ENCODE measurements at places on chromosomes 6 and 20. TPM values are rescaled to one million over a fixed set of nuclear protein-coding genes. Genes with fewer than 3 reads are reported as not detected.
A peak's percentile ranks its signal among the peaks of the same experiment; 100 is the strongest.

DNA sequence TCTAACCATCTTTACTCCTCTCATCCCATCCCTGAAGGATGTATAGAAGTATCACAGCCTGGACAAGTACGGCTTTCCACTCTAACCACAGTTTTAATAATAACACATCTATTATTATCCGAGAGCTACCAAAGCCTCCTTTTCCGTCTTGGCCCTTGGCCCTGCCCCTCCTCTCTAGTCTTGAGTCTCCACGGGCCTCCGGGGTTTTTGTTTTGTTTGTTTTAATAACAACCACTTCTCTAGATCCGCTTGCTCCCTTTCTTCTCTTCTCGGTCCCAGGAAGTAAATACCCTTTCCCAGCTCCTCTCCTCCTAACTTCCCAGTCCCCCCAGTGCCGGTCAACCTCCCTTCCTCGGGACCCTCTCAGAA, 661 bp downstream of the LCA5 start:
- no peak for DNase-seq

GRCh38 chr20:3820901-3821727, 767 bp downstream of the AP5S1 start:
- no peak for DNase-seq

Gene SAMD10
- 17.2 TPM for total RNA-seq

- DNase-seq = no peak
These were observed 18.0 kb downstream of the APCDD1L start for GRCh38 chr20:58497076-58497641.

- DNase-seq = no peak
These were observed 23.9 kb downstream of the CST4 start for GRCh38 chr20:23664954-23665353.

Gene VGLL2
- not detected for total RNA-seq

- no peak for DNase-seq
These were observed 54.9 kb downstream of the TMEM170B start for GRCh38 chr6:11592294-11592906.

Gene CCM2L
- total RNA-seq = not detected

Gene CDSN
- not detected for total RNA-seq

DNA sequence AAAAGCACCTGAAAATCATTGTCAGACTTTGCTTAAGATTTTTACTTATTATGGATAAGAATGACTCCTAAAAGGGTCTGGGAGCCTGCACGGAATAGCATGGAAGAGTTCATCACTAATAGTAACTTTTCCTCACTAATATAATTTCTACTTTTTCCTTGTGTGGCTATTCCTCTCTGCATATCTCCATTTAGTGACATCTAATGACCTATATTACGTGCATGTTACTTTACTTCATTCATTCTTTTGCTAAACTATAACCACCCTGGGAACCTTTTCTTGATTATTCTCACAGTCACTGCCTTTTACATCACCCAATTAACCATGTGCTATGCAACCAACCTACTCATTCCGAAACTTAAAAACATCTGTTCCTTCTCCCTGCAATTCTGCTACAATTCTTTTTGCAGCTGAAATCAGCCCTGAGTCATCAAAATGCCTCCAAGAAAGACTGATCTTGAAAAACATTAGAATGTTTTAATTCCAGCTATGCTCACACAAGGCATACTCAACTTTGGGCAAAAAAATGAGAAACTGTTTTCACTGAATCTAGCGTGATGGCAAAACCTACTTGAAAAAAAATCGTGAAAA, 313.3 kb downstream of the RNGTT start:
- no peak for DNase-seq

DNA sequence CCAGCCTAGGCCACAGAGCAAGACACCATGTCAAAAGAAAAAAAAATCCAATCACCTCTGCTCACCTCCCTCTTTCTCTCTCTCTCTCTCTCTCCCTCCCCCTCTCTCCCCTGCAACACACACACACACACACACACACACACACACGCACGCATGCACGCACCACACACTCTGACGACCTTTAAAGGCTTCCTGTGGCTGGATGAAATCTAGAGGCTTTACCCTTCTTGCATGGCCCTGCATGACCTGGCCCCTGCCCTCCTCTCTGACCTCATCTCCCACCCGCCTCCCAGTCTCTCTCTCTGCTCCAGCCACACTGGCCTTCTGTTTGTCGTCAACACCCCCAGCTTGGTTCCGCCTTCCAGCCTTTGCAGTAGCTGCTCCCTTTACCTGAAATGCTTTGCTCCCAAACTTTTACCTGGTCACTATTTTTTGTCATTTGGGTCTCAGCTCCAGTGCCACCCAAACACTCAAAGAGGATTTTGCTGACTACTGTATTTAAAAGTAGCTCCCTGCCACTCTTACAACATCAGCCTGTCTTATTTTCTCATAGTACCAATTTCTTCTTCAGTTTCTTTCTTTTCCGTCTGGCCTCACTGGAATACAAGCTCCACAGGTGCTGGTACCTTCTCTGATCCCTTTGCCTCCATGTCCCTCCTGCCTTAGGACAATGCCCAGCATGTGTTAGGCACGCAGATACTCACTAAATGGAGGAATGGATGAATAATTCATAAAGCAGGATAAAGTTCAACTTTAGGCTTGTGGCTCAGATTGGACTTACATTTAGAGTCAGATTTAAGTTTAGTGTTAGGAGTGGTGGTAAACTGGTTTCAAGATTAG, 4.3 kb upstream of the LTA start:
- DNase-seq = peak; percentile 27

Gene GSTA2
- total RNA-seq = not detected

DNA sequence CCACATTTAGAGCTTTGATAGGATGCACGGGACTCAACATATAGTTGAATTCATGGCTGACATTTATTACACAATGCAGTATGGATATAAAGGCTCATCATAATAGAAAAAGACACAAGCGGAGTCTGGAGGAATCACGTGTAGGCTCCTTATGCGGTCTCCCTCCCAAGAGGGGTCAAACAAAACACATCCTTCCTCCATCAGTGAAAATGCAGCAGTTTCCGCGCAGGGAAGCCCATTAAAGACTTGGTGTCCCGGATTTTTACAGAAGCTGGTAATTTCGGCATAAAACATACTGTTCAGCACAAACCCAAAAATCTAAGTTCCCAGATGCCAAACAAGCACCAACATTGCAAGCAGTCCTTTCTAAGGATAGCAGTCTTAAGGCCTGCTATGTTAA, 1.1 kb downstream of the USP45 start:
- DNase-seq = no peak

Gene GPLD1
- total RNA-seq = 0.15 TPM

- DNase-seq = no peak
These were observed 6.5 kb downstream of the MBOAT1 start for GRCh38 chr6:20205722-20206161.

Gene HCRTR2
- total RNA-seq = not detected

- no peak for DNase-seq
These were observed 189.5 kb downstream of the THBS2 start for GRCh38 chr6:169064194-169064593.

DNA sequence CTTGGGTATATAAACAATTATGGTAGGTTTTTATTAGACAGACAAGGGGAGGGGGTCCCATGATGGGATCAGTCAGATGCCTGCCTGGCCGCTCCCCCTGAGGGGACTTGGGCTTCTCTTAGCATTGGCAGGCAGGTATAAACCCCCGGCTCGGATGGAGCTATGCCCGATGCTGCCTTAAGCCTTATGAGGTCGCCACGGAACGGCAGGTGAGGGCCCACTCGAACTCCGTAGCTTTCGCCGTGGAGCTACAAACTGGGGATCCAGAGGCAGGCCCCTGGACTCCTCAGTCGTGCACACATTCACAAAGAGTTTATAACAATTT, 148.8 kb downstream of the TRIM27 start:
- no peak for DNase-seq

DNA sequence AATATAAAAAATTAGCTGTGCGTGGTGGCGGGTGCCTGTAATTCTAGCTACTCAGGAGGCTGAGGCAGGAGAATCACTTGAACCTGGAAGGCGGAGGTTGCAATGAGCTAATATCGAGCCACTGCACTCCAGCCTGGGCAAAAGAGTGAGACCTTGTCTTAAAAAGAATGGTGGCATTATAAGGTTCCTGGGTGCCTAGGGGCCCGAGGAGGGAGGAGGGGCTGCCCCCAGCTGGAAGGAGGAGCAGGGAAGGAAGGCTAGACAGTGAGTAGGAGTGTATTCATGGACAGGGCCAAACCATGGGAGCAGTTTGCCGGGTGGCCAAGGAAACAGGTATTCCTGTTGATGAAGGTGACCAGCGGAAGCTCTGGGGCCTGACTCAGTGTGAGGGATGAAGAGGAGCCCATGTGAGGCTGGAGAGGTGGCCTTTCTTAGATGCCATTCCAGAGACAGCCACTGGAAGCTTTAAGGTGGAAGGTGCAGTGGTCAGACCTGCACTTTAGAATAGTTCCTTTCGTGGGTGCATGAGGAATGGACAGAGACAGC, 24.2 kb downstream of the MANBAL start:
- no peak for DNase-seq

- DNase-seq = peak; percentile 26
These were observed 137.2 kb downstream of the FARS2 start for GRCh38 chr6:5398530-5398929.

Data from activated CD4-positive, alpha-beta T cell treated with anti-CD3 and anti-CD28 coated beads, Interleukin-2, amount 10 ng/mL, durations not matched to agents 7 days and 5 days (primary cell).